ENCODE measurements at places on chromosomes 16 and 17. TPM values are rescaled to one million over a fixed set of nuclear protein-coding genes. Genes with fewer than 3 reads are reported as not detected.
A peak's percentile ranks its signal among the peaks of the same experiment; 100 is the strongest.

DNA sequence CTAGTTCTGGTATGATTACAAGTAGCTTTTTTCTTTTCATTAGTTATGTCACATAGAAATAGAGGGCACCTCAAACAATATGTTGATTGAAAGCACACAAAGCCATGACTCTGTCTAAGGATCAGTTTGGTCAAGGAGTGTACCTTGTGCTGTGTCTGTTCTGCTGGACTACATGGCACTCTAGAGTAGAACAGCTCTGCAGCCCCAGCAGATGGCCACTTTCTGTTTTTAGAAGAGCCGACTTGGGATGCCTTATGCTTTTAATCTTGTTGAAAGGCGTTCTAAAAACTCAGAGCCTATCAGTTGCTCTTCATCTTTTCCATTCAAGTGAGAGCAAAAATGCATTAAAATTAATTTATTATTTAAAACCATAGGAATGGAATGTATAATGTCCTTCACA is 49.3 kb upstream of the CA10 start:
- no peak for DNase-seq

DNA sequence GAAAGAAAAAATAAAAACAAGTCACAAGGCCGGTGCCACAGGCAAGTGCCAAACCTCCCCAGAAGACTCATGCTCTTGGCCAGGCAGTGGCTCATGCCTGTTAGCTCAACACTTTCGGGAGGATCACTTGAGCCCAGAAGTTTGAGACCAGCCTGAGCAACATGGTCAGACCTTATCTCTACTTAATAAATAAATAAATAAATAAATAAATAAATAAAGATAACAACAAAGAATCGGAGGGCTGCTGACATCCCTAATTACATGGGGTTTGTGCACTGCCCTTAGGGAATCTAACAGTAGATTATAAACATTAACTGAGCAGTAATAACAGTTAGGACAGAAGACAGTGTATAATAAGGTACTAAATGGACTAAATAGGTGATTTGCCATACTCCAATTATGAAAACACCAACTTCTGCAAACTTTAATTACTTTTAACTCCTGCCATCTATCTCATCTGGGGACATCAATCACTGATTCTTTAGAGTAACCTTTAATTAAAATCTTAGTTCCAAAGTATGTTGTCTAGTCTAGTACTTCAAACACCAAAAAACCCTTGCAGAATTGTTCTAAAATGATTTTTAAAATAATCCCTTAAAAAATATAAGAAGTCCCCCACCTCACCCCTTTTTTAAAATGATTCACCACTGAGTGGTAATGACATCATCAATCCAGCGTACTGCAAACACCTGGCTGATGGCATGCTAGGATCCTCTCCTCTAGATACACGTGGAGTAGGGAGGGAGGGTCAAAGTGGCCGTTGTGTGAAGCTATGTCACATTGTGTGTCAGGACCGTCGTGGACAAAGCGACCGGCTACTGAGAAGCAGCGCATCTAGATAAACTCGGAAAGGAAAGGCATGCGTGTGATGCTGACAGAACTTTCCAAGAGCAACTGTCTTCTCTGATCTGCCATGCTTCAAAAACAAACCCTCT is 28.5 kb downstream of the CYTH1 start:
- DNase-seq, result no peak

Gene PSMD7
- total RNA-seq, result 119 TPM

GRCh38 chr17:50353600-50354195 is 7.8 kb downstream of the XYLT2 start:
- no peak for DNase-seq

GRCh38 chr16:7182510-7183109 is 150.0 kb upstream of the RBFOX1 start:
- DNase-seq, result no peak

DNA sequence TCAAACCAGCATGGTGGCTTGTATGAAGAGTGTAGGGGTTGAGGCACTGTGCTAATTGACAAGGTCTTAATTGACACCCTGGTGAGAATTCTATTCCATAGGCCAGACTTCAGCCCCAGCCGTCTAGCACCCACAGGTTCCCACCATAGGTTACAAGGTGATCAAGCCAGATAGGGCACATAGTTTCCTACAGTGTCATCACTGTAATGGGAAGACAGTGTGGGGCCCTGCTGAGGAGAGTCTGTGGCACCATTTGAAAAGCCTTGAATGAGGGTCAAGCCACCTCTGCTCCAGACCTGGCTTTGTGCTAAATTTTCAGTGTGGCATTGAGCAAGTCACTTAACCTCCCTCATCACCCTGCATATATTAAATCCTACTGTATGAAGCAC is 36.2 kb downstream of the YPEL2 start:
- no peak for DNase-seq

DNA sequence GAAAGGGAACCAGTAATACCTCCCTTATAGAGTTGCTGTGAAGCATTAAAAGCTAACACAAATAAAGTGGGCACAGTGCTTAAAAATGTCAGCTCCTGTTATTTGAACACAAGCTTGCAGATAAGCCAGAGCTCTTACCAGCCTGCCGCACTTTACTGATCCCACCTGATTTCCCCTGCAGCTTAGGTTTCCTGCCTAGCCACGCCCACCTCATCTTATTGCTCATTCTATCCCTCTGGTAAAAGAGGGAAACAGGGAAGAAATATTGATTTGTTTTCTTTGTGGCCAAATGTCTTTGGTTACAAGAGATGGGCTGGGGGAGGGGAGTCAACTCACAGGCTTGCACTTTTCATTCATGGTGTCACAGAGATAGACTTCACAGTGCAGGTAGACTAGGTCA is 9.6 kb upstream of the GP2 start:
- DNase-seq, result no peak

DNA sequence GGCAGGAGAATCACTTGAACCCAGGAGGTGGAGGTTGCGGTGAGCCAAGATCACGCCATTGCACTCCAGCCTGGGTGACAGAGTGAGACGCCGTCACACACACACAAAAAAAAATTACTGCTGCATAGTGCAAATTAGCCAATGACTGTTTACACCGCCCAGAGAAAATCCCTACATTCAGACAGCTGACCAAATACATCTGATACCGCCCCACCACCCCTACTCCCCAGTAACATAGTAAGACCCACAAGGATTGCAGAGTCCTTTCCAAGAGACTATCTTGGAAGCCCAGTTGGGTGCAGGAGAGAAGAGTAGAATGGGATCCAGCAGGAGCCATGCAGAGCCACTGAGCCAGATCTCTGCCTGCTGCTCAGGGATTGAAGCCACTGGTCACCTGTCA is 63.5 kb downstream of the SLC39A11 start:
- DNase-seq, result no peak

Gene KCNH4
- 0.11 TPM for total RNA-seq

Gene CMTM2
- not detected for total RNA-seq

DNA sequence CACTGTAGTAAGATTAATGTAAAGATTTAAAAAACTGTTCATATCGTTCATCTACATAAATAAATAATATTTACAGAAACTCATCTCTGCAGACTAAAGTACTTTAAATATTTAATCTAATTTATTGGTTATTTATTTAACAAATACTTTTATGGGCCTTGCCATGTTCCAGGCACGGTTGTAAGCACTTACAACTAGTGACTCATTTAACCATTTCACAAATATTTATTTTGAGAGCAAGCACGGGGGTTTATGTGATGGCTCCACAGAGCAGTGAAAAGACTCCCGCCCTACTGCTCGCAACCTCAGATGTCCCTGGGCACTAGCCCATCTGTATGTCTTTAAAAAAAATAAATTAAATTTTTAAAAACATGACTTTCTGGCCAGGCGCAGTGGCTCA is 575.9 kb downstream of the WWOX start:
- DNase-seq, result no peak

- DNase-seq, result no peak
Measured at GRCh38 chr16:20969386-20969785, 68.8 kb downstream of the LYRM1 start.

DNA sequence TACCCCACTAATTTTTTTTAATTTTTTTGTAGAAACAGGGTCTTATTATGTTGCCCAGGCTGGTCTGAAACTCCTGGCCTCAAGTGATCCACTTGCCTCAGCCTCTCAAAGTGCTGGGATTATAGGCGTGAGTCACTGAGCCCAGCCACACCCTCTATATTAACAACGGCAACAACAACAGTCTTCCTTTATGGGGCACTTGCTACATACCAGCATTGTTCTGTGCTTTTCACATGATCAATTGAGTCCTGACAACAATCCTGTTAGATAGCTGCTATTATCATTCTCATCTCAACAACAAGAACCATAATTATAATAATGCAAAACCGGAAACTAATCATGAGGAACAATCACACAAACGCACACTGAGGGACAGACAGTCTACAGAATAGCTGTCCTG is 12.6 kb upstream of the ARL5C start:
- DNase-seq, result peak; percentile 77

- DNase-seq, result no peak
Measured at GRCh38 chr16:49051576-49051975, 230.1 kb downstream of the CBLN1 start.

- DNase-seq, result no peak
Measured at GRCh38 chr16:22924492-22924891, 110.5 kb downstream of the HS3ST2 start.
